ENCODE measurements at places on chromosomes 3 and 15.

- DNase-seq = no peak
These were observed 13.9 kb downstream of the ARHGEF3 start for GRCh38 chr3:56787784-56788256.

GRCh38 chr15:31574766-31575165 lies 248.1 kb downstream of the KLF13 start:
- DNase-seq = no peak

DNA sequence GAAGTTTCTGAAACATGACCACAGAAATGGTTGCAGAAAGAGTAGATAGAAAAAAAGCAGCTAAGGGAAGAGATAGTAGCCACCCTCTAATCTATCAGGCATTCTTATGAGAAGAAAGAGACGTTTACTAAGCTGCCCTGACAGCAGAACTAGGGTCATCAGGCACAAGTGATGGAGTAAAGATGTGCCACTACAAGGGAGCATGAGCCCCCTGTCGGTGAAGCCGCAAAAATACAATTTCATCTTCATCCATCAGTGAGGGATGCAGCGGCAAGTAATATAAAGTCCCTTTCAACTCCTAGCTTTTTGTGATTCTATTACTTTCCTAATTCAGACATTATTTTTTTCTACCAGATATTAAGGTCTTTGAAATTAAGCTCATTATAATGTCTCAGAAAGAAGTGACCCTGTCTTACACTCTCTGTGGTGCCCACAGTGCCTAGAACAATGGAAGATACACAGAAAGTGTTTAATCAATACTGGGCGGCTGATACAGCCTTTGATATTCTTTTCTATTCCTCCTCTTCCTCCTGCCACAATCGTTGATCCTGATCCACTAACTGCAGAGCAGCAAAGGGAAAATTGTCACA lies 651.6 kb downstream of the NTRK3 start:
- no peak for DNase-seq

DNA sequence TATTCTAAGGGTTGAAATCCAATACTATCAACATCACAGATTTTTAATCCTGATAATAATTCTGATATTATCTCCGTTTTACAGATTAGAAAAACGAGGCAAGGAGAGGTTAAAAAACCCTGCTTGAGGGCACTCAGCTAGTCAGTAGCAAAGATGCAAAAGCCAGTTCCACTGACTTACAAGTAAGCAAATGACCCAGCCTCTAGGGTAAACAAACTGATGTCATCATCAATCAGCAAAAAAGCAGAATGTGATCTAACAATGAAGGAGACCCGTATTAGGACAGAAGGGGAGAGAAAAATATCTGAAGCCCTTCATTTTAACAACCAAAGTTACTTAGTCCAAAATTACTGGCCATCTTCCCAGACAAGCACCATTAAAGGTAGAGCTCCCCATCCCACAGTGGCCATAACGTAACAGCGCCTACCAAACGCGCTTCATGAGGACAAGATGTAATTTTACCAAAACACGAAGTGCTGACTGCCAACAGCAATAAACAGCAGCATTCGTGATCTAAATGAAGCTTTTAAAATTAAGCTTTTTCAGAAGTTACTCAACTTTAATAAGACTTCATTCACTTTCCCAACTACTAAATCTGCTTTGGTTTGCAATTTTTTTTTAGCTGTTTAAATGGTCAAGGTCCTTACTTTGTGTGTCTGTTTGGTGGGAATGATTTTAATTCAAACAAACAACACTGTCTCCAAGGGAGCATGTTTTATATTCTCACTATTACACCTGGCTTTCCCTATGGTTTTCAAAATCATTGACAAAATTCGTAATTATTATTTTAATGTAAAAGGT lies 176.6 kb downstream of the OSBPL10 start:
- no peak for DNase-seq

GRCh38 chr15:40873694-40874561 lies at the start of gene RHOV:
RHOV (minus strand) TSS chr15:40874234; CDS start chr15:40874139, 95 bp downstream.
- DNase-seq = no peak

DNA sequence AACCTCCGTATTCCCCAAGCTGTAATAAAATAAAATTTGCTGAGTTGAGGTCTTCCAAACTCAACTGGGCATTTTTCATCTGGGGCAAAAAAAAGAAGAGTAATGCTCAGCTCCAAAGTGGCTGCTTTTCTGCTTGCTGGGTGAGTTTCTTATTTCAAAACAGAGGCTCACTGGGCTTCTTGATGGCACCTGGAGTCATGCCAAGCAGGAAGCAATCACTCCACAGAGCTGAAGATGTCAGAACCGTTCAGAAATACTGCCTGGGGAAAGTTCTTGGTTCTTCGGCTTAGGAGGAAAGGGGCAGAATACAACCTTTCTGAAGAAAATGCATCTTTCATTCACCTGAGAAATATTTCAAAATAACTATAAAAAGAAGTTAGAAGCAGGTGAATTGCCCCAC lies 4.1 kb downstream of the CCR9 start:
- no peak for DNase-seq

GRCh38 chr3:64827431-64827830 lies 139.6 kb upstream of the ADAMTS9 start:
- no peak for DNase-seq

- DNase-seq = no peak
These were observed 114.4 kb downstream of the DNAJB8 start for GRCh38 chr3:128352326-128352725.

- DNase-seq = no peak
These were observed 87.2 kb downstream of the EBLN2 start for GRCh38 chr3:73148682-73149081.

DNA sequence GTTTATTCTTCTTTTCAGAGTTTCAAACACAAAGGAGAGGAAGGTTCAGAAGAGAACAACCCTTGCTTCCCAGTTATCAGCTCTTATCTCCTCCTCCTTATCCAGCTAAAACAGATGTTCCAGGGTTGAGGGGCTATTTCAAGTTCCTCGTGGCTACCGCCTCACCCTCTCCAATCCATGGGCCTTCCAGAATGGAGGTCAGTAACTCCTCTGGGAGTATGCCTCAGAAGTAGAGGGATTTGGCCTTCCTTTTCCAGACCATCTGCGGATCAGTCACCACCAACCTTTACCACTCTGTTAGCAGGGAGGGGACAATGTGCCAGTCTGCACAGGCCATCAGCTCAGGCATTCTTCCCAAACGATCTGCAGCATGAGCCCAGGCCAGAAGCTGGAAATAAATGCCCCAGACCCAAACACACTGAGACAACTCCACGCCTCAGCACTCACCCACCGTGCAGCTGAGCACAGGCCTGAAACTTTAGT lies 14.8 kb downstream of the HTR3C start:
- no peak for DNase-seq
